ENCODE measurements at places on chromosomes 7 and 10.

- DNase-seq, result peak; percentile 68
Observed at GRCh38 chr7:133315332-133316040, 62.6 kb downstream of the EXOC4 start.

DNA sequence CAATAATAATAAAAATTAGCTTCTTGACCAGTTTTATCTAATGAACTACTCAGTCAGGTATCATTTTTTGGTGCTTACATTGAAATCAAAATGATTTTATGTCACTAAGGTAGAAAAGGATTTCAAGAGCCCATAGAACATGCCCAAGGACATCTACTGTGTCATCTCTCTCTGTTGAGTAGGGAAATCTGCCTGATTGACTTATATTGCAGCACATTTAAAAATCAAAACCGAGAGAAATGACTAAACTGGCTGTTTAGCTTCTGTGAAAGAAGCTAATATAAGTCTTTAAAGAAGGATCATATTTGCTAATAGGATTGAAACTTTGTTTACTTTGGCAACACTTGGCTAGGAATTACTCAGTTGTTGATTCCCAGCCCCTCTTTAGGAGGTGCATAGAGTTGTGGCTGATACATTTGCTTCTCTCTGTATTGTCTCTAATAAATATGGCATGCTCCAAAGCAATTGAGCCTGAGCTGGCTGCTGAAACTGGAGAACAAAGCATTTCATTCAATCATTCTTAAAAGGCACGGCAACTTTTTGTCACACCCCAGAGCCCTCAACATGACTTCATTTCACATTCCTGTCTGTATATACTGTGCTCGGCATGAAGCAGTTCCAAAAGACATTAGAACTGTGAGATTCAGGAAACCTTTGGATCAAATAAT is 1096.9 kb upstream of the POT1 start:
- no peak for DNase-seq

DNA sequence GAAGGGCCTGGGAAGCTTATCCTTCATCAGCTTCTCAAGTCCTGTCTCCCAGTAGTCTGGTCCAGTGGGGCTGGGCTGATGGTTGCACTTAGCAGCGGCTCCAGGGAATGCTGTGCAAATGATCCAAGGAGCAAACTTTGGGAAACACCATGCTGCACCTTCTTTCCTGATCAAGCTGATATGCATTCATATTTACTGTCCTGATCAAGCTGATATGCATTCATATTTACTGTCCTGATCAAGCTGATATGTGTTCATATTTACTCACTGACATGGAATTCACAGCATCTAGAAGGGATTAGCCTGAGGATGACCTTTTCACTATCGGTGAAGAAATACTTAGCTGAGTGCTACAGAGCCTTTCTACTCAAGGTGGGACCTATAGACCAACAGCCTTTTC is 330.7 kb downstream of the BMPER start:
- DNase-seq, result no peak

- DNase-seq, result peak; percentile 54
Observed at GRCh38 chr10:93859049-93859655, 34.6 kb upstream of the SLC35G1 start.

DNA sequence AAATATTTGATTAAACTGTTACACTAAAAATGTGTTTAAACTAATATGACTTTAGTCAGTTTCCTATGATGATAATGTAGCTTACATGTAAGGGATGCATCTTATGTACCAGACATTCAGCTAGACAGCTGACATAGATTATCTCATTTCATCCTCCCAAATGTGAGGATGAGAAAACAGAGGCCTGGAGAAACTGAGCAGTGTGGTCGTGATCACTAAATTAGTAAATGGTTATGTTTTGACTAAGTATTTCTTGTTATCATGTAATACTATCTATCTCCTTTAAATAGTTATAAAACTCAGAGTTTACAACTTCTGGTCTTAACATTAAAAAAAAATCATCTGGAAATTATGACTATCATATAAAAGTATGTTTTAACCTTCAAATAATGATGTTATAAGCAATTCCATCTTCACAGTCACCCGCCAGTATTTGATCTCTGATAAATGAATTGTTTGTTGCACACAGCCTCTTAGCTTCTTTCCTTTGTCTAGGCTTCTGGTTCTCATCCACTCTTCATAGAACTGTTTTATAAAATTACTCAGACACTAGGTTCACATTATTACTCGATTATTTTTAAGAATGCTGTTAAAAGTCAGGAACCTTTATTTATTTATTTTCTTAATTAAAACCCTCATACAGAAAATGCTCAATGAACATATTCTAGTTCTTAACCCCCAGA is 33.6 kb upstream of the HDAC9 start:
- no peak for DNase-seq
